Smooth muscle cell of the brain vasculature (primary cell): ENCODE measurements at places on chromosomes 5 and 9.

- DNase-seq, result no peak
Measured at GRCh38 chr5:113246361-113246870, 188.4 kb downstream of the TSSK1B start.

- no peak for DNase-seq
Measured at GRCh38 chr5:116418016-116418415, 156.6 kb downstream of the SEMA6A start.

GRCh38 chr5:72812488-72812887, 4.0 kb upstream of the TNPO1 start:
- DNase-seq, result no peak

DNA sequence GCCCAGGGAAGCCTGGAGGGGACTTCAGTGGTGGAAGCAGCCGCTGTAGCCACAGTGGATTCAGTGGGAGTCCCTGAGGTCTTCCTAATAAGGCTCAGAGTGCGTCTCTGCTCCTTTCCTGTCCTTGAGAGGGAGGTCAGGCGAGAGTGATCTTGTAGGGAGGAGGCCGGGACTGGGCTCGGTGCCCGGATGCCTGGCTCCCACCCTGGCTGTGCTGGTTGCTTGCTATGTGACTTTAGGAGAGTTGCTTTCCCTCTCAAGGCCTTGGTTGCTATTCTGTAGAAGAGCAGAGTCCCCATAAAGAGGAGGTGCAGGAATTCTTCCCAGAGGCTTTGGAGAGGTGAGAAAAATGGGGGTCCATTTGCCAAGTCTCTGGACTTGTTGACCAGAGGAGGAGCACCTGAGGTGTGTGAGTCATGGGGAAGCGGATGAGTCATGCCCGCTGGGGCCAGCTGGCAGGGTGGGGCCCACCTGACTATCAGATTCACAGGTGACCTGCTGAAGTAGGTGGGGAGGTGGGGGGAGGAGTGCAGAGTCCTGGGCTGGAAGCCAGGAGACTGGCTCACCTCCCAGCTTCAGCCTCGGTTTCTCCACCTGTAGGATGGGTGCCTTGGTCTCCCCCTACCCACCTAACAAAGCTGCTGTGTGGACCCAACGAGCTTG, 13.8 kb downstream of the GSN start:
- DNase-seq, result no peak

GRCh38 chr9:136014147-136014923, 53.2 kb upstream of the UBAC1 start:
- DNase-seq, result no peak

GRCh38 chr5:114952876-114953275, 216.8 kb downstream of the TRIM36 start:
- DNase-seq, result no peak

- no peak for DNase-seq
Measured at GRCh38 chr9:19642256-19642655, 146.6 kb downstream of the SLC24A2 start.

DNA sequence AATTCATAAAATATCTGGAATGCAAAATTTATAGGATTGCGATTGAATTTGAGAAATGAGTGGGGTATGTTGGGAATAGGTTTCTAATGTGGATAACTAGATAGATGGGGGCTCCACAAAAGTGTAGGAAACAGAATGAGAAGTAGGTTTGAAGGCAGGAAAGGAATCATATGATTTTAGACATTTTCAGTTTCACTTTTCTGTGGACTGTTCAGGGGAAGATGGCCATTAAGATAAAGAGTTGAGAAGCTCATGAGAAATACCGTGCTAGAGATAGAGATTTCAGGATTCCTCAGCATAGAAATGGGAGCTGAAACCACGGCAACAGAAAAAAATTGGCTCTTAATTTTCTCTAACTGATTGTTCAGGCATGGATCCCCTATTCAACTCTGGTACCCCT, 163.4 kb upstream of the CD180 start:
- no peak for DNase-seq

GRCh38 chr9:4301971-4302427, 2.1 kb upstream of the GLIS3 start:
- DNase-seq, result peak; percentile 77

DNA sequence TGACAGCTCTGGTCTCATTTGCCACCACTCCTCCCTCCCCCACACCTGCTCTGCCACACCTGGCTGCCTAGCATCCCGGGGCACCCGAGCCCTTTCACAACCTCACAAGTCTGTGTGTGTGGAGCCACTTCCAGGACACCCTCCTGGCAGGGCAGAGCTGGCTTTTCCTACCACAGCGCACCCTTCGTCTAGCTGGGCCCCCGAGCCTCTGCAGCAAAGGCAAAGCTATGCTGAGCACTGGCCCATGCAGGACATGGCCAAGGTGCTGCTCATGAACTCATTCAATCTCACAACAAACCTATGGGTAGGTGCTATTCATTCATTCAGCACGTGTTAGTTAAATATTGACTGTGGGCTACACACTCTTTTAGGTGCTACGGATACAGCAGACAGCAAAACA, 43.4 kb downstream of the DUSP1 start:
- DNase-seq, result no peak

- no peak for DNase-seq
Measured at GRCh38 chr9:34983209-34983608, 6.3 kb upstream of the DNAJB5 start.

GRCh38 chr9:125141251-125141650, 2.1 kb downstream of the SCAI start:
- no peak for DNase-seq

- DNase-seq, result no peak
Measured at GRCh38 chr5:76528547-76529331, 94.5 kb downstream of the F2RL2 start.

GRCh38 chr5:35160486-35161116, 69.7 kb downstream of the PRLR start:
- DNase-seq, result no peak

DNA sequence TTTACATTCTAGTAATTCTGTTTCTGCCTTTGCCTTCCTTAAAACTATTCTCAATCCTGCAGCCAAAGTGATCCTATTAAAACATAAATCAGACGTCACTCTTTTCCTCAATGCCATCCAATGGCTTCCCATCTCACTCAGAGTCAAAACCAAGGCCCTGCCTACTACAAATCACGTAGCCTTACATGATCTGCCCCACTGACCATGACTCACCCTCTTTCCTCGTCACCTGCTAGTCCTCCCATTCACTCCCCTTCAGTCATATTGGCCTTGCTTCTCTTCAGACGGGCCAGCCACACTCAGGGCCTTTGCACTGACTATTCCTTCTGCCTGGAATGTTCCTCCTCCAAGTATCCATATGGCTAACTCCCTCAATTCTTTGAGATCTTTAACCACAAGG, 39.0 kb upstream of the DMXL1 start:
- DNase-seq, result no peak

GRCh38 chr5:58240322-58240721, 219.6 kb downstream of the PLK2 start:
- no peak for DNase-seq

- no peak for DNase-seq
Measured at GRCh38 chr9:110809038-110809595, 140.5 kb downstream of the MUSK start.

DNA sequence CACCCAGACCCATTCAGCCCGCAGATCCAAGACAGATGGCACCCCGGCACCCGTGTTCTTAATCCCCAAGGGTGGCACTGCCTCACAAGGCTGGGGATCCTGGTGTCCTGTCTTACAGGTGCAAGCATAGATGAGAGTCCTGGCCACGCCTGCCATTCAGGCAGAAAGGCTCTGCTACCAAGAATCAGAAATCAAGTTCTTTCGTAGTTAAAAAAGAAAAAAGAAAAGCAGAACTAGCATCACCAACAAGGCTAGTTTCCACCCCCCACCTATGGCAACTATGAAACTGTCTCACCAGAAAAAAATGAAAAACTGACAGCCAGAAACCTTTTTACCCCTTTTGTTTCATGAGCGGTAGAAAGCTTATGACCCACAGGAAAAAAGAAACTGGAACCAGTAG, 170.4 kb downstream of the SYK start:
- no peak for DNase-seq

- no peak for DNase-seq
Measured at GRCh38 chr5:173592050-173592669, 24.3 kb downstream of the BOD1 start.

- no peak for DNase-seq
Measured at GRCh38 chr5:148966348-148966747, 96.5 kb downstream of the SH3TC2 start.

- DNase-seq, result no peak
Measured at GRCh38 chr5:78597974-78598371, 50.6 kb downstream of the LHFPL2 start.

DNA sequence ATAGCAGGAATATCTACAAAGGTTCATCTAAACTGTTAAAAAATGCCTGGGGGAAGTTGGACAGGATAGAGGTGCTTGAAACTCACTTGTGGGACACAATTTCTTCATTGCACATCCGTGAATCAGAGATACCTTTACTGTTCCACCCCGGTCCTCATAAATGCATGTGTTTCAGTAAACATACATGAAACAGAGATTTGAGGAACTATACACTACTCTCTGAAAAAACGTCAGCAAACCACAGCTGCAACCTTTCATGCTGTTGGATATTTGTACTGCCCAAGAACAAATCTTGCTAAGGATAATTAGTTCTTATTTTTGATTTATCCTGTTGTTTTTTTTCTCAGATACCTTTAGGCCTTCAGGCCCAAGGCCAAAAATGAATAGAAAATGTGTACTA, 337.3 kb downstream of the KDM4C start:
- DNase-seq, result no peak

DNA sequence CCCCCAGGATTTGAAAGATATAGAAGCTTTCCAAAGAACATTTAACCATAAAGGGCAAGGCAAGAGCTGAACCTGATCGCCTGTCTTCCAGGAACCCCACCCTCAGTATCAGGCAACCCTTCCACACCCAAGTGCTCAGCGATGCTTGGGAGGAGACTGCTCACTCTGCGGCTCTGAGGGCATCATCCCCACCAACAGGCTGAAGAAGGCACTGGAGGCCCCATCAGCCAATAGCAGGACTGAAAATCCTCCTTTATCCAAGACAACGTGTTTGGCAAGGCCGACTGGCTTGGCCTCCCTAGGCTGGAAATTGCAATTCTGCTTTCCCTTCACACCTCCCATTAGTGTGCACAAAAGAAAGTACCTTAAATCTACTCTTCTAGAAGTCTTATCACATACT, 1.4 kb upstream of the PPP2CA start:
- DNase-seq, result no peak

DNA sequence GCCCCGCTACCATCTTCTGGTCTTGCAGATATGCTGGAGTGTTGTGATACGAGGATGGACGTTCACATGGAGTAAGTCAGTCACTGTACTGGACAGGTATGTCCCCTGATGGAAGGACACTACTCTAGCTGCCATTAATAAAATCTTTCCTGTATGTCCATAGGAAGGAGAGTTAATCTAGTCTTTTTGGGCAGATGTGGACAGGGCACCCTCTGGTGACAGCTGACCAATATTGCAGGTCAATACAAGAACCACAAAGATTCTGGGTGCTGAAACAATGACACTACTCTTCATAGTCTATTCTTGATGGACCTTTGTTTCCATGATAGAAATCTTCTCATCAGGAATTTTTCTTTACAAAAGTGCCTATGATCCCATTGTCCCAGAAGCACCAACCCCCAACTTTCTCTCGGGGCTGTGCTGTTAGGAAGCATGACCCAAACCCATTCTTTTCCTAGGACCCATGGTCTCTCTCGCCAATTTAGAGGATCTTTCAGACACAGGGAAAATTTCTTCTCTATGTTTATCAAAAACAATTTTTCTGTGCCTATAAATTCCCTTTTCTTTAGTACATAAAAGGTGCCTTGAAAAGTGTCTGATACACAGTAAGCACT, 376.9 kb downstream of the DTWD2 start:
- peak; percentile 4 for DNase-seq

GRCh38 chr5:57499262-57500050, 16.8 kb upstream of the ACTBL2 start:
- DNase-seq, result no peak

GRCh38 chr9:4555236-4555635, 65.0 kb downstream of the SLC1A1 start:
- DNase-seq, result no peak

DNA sequence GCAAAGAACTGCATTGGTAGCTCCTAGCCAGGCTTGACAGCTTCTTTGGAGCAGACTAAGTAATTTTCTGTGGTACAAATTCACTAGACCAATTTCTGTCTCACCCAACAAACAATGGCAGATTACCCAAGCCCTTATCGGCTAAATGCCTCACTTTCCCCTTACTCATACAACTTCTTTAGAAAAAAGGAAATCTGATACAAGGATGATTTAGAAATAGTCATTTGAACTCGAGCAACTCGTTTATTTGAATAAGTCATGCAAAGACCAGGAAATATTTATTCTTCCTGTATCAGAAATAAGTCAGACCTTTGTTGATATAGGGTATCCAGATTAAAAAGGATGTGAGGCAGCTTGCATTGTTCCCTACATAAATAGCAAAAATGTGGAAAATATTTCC, 170.4 kb upstream of the CDH6 start:
- no peak for DNase-seq

DNA sequence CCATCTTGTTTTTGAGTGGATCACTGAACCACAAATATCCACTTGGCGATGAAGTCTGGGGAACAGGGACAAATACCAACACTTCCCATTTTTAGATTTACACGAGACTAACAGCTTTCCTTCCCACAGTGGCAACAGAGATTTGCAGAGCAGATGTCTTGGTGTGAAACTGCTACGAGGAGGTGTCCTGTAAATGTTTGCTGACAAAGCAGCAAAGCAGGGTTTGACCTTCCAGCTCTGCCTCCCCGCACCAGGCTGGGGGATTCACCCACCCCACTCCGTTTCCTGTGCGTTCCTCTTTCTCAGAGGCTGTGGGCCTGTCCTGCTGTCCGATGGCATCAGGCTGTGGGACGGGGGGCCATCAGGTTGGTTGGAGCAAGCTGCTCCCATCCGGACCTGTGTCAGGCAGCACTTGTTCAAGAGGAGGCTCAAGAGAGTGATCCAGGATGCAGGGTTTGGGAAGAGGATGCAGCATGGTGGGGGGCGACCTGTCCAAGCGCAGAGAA, 693 bp upstream of the RGS3 start:
- DNase-seq, result no peak

GRCh38 chr9:1647776-1648175, 367.4 kb upstream of the SMARCA2 start:
- no peak for DNase-seq

DNA sequence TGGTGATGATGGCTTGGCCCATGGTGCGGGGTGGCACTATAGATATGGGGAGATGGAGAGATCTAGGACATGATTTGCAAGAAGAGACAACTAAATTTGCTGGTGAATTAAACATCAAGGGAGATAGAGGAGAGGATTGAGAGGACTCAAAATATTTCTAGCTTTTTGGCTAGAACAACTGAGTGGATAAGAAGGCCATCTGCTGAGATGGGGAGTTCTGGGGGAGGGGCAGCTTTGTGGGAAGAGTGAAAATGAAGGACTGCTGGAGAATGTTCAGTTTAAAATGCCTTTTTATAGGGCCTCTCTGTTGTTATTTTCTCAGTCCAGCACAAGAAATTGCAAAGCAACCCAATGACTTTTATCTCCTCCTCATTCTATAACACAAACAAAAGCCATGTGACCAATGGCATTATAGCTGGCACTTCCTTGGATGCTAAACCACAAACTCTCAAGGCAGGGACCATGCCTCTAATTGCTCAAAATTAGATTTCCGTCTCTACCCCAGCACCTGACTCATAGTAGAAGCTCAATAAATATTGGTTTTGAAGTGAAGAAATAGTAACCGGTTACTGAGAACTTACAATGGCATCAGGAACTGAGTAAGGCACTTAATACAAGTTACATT, 29.8 kb downstream of the JAKMIP2 start:
- no peak for DNase-seq
